ENCODE measurements at places on chromosomes 13 and 19.

DNA sequence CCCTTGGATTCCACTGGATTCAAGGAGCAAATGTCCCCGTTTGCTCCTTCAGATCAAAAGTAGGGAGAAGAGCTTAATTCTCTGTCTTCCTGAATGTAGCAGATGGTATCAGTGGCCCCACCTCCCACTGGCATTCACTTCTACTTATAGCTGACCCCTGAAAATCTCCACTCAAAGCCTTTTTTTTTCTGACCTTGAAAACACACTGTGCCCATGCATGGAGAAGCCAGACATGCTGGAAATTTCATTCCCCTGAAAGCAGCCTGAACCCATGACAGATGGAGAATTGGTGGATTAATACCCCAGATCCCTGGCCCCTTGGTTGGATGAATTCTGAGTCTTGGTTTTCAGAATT is 76.6 kb upstream of the UBAC2 start:
- no peak for DNase-seq

DNA sequence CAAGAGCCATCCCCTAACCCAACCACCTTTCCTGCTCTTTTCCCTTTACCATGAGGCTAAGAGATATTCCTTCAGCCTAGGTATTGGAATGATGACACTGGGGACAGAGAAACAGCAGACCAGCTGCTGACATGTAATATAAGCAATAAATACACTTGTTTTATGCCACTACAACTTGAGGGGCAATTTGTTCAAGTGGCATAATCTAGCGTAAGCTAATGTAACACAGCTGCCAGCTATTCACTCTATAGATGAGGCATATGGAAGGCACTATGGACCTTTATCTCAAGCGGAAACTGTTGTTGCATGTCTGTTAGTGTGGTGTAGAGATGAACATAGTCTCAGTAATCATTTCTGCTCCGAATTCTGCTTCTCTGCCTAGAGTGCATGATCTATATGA is 111.1 kb downstream of the STARD13 start:
- no peak for DNase-seq

DNA sequence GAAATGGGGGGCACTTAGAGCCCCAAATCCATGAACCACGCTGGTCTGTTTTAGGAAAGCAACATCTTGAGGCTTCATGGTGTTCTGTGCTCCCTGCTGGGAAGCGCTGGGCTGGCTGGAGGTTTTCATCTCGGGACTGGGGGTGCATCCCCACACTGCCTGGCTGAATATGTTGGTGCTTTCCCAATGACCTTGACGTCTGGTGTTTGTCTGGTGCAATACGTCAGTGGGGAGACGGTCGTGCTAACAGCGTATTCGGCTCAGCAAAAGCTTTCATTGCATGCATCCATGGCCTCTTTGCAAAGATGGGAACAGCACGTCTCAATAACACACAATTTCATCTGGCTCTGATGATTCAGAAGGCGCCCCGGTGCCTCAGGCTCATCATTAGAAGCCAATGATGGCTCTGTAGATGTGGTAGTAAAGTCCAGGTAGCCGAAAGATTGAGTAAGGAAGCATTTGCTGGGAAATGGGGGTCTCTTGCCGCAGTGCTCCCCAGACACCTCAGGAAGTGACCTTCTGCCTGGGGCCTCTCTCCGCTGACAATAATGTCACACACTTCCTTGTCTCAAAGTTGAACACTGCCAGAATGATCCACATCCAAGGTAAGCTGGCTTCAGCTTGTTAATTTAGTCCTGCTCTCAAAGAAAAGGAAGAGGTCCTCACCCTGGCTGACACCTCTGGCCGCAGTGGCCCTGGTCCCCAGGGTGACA is 97.7 kb downstream of the ING1 start:
- DNase-seq, result no peak

DNA sequence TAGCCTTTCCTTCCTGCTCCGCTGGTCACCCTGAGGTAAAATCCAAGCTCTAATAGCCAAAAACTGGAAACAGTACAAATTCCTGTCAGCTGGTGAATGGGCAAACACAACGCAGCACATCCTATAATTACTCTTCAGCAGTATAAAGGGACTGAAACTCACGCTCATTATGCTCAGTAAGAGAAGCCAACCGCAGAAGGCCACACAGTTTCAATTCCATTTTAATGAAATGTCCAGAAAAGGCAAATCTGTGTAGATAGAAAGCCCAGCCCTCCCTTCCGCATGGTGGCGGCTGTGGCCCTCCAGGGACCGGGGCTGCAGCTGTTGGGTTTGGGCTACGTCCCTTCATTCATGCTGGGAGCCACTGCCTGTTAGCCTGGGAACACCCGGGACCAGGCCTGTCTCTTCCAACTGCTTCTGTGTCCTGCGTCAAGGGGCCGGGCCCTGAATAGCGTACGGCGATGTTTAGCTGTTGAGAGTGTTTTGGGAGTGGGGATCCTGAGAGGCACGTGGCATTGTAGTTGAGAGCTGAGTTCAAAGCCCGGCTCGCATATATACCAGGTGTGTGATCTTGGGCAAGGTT is 23.5 kb downstream of the NKPD1 start:
- no peak for DNase-seq

DNA sequence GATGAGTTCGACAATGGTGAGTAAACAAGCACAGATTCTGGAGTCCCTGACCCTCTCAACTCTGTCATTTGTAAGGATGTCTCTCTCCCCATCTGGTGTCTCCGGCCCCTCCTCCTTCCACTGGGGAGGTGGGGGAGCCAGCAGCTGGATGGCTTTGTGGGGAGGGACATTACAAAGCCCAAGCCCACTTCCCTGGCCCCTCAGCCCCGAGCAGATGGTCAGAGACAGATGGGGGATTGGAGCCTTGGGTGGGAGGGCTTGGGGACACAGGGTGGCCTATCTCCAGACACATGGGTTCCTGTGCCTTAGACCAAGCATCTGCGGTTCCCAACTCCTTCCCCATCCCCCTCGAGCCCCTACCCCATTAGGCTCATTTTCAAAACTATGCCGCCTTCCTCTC is 2.5 kb downstream of the TIMM50 start:
- DNase-seq, result no peak

GRCh38 chr13:106562301-106562700 is 5.6 kb downstream of the ARGLU1 start:
- DNase-seq, result no peak

- no peak for DNase-seq
Observed at GRCh38 chr19:7214324-7215089, 79.7 kb downstream of the INSR start.

GRCh38 chr19:29833614-29834261 is 21.9 kb downstream of the CCNE1 start:
- no peak for DNase-seq

DNA sequence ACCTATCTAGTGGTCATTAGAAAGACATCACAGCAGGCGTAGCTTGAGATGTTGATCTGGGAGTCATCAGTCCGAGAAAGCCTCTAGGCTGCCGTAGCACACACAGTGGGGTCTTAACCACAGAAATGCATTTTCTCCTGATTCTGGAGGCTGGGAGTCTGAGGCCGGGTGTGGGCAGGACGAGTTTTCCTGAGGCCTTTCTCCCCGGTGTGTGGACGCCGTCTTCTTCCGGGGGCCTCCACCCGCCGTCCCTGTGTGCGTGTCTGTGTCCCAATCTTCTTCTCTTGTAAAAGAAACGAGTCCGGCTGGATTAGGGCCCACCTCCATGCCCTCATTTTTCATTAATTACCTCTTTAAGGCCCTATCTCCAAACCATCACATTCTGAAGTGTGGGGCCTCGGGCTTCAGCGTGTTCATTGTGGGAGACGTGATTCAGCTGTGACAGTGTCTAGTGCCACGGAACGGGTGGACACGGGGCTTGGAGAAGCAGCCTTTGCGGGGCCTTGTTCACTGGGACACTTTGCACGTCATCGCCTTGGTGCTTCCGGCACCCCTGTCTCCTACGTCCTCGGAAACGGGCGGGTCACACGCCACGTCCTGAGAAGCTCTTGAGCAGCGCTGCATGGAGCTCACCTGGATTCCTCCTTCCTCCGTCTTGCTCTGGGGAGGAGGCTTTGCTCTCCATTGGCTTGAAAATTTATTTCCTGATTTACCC is 208.9 kb upstream of the SOX1 start:
- DNase-seq, result no peak

GRCh38 chr13:97403893-97404750 is 29.8 kb upstream of the RAP2A start:
- no peak for DNase-seq

DNA sequence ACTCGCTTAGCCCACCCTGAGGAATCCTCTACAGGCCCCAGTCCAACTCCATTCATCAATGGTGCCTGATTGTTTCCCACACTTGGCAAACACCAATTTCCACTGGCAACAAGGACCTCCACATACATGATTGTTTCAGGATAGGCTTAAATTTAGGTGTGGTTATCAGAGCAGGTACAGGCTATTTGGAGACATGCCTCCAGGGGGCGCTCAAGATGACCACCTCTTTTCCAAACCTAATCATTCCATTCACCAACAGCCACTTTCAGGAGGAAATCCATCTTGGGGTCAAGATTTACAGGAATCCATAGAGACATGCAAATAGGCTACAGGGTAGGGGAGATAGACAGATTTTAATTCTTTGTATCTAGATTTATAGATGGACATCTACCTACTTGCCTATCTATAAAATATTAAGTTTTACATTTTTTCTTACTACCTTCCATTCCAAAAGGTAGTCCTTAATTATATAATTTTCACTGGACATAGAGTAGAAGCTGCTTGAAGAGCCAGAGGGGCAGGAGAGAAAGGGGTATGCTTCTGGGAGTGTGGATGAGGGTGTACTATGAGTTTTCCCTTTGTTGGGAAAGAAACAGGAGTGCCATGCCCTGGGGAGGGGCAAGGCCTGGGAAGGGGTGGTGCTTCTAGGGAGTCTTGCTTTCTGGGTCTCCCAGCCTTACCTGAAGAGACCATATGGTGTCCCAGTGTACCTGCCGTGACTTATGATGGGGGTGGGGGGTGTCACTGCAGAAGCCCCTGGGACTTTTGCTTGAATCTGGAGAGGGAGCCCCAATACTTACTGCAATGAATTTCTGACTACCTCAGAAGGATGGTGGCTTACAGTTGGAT is 14.1 kb upstream of the PCDH8 start:
- DNase-seq, result no peak

DNA sequence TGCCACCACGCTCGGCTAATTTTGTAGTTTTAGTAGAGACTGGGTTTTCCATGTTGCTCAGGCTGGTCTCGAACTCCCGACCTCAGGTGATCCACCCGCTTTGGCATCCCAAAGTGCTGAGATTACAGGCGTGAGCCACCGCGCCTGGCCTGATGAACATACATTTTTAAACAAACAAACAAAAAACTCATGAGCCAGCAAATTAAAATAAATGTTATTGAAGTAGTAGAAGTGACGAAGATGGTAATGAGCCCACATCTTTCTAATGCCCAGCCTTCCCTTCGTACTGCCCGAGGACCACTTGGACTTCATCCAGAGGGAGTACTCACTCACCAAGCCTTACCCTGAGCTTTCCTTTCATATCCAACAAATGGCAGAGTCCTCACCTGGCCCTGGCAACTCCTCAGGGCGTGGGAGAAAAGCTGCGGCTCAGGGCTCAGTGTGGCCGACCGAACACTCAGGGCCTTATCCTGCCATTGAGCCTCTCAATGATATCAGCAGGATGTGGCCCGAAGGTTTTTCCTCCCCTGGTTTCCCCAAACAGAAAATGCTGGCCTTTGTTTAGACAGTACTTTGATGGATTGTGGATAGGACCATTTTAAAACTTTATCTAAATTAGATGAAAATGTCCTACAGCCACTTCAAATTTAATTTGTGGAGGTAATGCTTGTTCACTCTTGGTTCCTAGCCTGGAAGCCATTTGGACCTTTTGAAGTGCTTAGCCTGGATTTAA is 22.8 kb upstream of the ABCC4 start:
- no peak for DNase-seq
